ENCODE measurements at places on chromosomes 3 and 15. TPM values are rescaled to one million over a fixed set of nuclear protein-coding genes. Genes with fewer than 3 reads are reported as not detected.

Gene NPAP1
- total RNA-seq: not detected

Gene TGM5
- not detected for total RNA-seq

Gene TIGIT
- total RNA-seq: not detected

Gene HTR3C
- total RNA-seq: not detected

Gene AEN
- 91.4 TPM for total RNA-seq

Gene PXYLP1
- 13.3 TPM for total RNA-seq

Gene ADAMTS17
- 0.28 TPM for total RNA-seq

Gene NUP210
- under 0.01 TPM for total RNA-seq

Gene IVD
- 27.5 TPM for total RNA-seq

Gene PDZRN3
- total RNA-seq: 17.0 TPM

Gene CPLX3
- total RNA-seq: not detected

Gene DIPK2A
- total RNA-seq: 14.0 TPM

Gene CYP1A2
- total RNA-seq: not detected

Measured in IMR-90 (cell line).